ENCODE measurements at places on chromosomes 1 and 21.
A peak's percentile ranks its signal among the peaks of the same experiment; 100 is the strongest.

DNA sequence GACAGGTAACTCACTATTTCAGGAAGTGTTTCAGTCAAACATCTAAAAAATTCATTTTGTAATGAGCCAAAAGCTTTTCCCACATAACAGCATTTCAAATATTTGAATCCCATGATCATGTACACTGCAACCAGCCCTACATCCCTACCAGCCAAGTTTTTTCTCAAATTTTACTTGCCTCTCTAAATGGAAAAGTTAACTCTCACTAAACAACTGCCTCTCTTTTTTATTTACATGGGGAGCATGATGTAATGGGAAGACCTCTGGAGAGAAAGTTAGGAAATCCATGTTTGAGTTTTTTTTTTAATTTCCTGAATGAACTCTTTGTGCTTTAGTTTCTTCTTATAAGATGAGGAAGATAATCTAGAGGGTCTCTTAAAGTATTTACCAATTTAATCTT lies 70.5 kb downstream of the TTLL7 start:
- DNase-seq: no peak

GRCh38 chr1:247337250-247337746 lies 5.6 kb upstream of the ZNF496 start:
- DNase-seq: no peak

GRCh38 chr1:218488531-218488930 lies 143.4 kb downstream of the TGFB2 start:
- DNase-seq: no peak

GRCh38 chr1:151934048-151934493 lies 24.8 kb upstream of the THEM4 start:
- peak; percentile 25 for DNase-seq

DNA sequence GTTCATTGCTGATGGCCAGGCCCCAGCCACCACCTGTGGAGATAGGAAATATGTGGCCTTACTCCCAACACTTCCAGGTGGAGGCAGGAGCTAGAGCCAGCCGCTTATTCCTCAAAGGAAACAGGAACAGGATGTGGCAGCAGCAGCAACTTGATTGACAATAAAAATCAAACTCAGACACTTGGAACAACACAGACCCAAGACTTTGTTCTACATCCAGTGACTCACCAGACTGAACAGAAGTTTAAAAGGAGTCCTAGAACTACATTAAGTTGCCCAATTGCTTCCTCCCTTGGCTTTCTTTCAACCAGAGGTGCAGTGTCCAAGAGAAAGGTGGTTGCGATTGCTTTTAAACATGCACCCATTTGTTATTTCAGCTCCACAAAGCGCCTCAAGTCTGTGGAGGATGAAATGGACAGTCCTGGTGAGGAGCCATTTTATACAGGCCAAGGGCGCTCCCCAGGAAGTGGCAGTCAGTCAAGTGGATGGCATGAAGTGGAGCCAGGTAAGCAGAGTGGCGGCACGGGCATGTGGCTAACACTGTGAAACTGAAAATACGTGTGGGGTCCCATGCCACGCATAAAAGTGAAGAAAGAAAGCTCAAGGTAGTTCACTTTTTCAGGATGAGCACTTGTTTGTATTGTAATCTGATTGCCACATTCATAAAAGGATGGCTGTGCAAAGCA lies 276.6 kb downstream of the NFIA start:
- no peak for DNase-seq

GRCh38 chr1:162561616-162562469 lies at the start of gene UAP1:
UAP1 (plus strand) TSS chr1:162561722; CDS start chr1:162566069, 4,347 bp downstream.
- peak; percentile 16 for DNase-seq

DNA sequence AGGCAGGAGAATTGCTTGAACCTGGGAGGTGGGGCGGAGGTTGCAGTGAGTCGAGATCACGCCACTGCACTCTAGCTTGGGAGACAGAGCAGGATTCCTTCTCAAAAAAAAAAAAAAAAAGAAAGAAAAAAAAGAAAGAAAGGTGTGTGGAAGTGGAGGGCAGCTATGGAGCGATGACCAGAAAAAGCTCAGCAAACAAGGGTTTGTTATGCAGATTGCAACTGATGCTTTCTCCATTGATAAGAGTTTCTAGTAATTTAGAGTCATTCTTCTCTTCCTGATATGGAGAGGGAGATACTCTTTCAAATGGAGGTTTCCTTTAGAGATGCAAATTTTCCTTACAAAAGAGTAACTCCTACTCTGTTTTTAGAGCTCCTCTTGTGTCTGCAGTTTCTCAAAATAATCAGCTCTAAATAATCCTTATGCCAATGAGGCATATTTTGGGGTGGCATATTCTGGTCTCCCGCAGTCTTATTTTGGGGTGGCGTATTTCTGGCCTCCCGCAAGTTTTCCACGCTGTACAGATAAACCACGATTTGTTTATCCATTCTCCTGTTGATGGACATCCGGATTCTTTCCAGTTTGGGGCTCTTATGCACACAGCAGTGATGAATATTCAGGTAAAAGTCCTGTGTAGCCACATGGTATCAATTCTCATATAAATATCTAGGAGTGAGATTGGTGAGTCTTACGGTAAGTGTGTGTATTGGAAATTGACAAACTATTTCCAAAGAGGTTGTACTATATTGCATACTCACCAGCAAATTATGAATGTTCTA lies 30.7 kb upstream of the RCC2 start:
- no peak for DNase-seq

- DNase-seq: no peak
These were observed 853 bp upstream of the RRAGC start for GRCh38 chr1:38860454-38860795.

DNA sequence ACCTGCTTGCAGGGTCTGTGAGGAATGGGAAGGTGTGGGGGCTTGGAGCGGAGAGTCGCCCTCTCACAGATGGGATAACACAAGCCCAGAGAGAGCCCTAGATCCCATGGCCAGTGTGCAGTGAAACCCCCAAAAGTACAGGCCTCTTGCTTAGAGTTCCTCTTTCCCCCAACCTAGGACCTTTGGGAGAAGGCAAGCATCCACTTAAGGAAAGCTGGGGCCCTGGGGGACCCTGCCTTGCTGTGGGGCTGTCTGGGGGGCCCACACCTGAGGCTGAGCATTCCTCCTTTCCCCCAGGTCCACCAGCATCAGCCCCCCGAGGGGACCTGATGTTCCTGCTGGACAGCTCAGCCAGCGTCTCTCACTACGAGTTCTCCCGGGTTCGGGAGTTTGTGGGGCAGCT lies 1.1 kb downstream of the VWA1 start:
- DNase-seq: no peak

DNA sequence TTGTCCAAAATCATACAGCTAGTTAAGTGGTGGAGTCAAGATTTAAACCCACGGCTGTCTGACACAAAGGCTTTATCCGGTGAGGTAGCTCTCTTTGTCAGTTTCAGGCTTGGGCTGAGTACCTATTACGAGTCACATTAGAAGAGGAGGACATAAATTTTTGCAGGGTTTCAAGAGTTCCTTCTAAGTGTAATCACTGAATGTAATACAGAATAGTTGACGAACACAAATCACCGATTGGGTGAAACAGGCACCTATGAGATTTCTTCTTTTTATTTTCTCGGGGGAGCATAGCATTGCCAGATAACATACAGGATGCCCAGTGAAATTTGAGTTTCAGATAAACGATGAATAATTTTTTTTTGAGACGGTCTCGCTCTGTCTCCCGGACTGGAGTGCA lies 847 bp downstream of the PSMD4 start:
- no peak for DNase-seq

DNA sequence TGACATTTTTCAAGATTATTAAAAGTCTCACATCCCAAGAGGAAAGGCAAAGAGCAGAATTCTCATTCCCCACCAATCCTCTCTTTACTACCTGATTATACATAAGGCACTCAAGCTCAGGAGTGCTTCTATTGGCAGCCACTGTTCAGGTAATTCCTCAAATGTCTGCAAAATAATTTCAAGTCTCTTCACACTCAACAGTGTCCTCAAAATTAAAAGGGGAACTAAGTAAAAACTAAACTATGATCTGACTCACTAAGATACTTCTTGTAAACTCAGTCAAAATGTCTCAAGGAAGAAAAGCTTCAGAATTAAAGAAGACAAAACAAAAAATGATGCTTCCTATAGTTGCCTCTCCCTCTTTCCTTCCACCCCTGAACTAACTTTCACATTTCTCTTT lies 135.6 kb downstream of the GPATCH2 start:
- DNase-seq: no peak

Measured in stimulated activated CD4-positive, alpha-beta T cell treated with anti-CD3 and anti-CD28 coated beads, Interleukin-4, amount 100 ng/mL, for 4 hours (primary cell).